Fibroblast of the aortic adventitia (primary cell): ENCODE measurements at places on chromosomes 4 and X.

DNA sequence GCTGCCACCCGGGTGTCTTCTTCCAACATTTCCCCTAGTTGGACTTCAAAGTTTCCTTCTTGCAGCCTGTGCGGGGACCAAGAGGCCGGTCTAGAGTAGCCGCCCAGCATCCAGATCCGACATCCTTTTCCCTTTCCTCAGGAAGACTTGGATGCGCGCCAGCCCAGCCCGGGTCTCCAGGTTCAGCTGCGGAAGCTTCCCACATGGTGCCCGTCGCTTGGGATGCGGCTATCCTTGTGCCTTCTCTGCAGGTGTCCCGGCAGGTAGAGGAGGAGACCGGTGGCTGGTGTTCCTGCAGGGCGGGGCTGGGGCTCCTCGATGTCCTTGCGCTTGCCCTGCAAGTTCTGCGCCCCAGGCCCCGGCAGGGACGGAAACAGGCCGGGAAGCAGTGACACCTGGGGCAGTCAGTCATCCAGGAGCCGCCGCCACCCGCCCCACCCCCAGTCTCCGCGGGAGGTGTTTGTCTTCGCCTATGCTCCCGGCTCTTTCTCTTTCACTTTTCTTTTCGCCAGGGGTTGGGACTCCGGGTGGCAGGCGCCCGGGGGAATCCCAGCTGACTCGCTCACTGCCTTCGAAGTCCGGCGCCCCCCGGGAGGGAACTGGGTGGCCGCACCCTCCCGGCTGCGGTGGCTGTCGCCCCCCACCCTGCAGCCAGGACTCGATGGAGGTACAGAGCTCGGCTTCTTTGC is at the start of gene IL15:
IL15 (plus strand) TSS at position 502 of the 689 bp plus-strand sequence. CDS start 82,882 bp downstream, outside the sequence.
- peak; percentile 45 for DNase-seq

DNA sequence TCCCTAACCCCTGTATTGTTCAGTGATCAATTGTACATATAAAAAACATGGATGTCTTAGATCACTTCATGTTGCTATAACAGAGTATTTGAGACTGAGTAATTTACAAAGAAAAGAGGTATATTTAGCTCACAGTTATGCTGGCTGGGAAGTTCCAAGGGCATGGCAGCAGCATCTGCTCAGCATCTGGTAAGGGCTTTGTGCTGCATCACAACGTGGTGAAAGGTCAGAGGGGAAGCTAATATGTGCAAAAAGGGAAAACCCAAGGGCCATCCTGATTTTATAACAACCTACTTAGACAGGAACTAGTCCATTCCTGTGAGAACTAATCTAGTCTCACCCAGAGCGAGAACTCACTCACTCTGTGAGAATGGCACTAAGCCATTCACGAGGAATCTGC is 128.2 kb upstream of the OTUD4 start:
- no peak for DNase-seq

- peak; percentile 2 for DNase-seq
These were observed 38.0 kb downstream of the MAGEE2 start for GRCh38 chrX:75746891-75747639.

- no peak for DNase-seq
These were observed 30.3 kb downstream of the SULT1E1 start for GRCh38 chr4:69829678-69830077.

- no peak for DNase-seq
These were observed 41.8 kb upstream of the MAGED1 start for GRCh38 chrX:51851507-51852085.

DNA sequence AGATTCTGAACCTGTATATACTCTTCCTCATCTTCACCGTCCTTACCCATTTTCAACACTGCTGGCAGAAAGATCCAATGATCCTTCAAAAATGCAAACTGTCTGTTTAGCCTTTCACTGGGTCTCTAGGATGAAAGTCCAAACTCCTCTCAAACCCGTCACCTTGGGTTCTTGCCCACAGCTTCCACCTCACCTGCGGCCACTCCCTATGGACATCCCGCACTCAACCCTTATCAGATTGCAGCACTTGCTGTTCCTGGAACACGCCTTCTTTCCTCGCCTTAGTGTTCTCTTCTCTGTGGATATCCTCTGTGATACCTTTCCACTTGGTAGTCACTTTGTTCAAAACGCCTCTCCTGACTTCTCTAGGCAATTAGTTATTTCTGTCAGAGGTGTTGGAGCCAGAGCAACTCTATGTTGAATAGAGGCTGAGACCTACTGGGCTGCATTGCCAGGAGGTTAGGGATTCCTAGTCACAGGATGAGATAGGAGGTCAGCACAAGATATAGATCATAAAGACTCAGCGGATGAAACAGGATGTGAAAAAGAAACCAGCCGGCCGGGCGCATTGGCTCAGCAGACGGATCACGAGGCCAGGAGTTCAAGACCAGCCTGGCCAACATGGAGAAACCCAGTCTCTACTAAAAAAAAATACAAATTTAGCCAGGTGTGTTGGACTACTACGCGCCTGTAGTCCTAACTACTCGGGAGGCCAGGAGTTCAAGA is 4.2 kb upstream of the NOCT start:
- no peak for DNase-seq

- DNase-seq: peak; percentile 10
These were observed 89.4 kb upstream of the IL13RA1 start for GRCh38 chrX:118637997-118638396.

- no peak for DNase-seq
These were observed 317.0 kb upstream of the ANXA10 start for GRCh38 chr4:167775375-167775774.

GRCh38 chr4:175944126-175944910 is 121.3 kb upstream of the WDR17 start:
- DNase-seq: no peak

DNA sequence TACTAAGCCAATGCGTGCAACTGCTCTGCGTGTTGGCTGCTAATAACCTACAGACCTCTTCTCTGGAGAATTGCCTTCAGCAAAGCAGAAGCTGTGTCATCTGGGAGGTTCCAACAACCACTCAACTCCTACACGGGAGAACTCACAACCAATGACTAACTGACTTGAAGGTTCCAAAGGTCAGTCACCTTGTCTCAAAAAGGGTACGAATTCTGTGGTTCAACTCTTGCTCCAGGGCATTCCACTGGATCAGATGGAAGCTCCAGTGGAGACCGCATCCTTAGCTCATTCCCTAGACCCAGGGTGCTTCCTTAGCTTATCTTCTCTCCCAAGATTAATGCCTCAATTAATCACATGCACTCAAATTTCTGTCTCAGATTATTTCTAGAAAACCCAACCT is 222.7 kb downstream of the CHIC2 start:
- DNase-seq: no peak

DNA sequence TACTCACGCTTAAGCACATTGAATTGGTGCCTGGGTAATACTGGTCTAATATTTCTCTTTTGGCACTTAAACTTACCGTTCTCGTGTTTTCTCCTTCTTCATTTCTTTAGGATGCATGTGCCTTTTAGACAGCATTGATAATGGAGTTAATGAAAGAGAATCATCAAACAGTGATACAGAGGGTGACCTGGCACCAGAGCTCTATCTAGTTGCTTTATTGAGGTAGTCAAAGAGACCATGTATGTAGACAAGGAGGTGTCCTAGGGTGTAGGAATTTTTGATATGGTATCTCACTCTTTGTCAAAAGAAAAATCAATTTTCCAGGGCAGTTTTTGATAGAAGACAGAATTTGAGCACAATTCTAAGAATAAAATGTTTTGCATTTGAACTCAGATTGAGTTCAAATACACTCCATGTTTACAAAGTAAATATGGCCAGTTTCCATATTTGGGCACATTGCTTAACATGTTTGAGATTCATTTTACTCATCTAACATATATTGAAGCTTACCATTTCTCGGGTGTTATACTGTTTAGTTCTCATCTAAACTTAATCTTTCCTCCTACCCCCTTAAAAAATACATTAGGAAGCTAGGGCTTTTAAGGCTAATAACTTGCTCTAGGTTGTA is 92.0 kb downstream of the WWC2 start:
- DNase-seq: no peak

- DNase-seq: no peak
These were observed 228.5 kb upstream of the RASGEF1B start for GRCh38 chr4:81700189-81700588.

- DNase-seq: no peak
These were observed 10.4 kb upstream of the SLC7A11 start for GRCh38 chr4:138252551-138252950.

DNA sequence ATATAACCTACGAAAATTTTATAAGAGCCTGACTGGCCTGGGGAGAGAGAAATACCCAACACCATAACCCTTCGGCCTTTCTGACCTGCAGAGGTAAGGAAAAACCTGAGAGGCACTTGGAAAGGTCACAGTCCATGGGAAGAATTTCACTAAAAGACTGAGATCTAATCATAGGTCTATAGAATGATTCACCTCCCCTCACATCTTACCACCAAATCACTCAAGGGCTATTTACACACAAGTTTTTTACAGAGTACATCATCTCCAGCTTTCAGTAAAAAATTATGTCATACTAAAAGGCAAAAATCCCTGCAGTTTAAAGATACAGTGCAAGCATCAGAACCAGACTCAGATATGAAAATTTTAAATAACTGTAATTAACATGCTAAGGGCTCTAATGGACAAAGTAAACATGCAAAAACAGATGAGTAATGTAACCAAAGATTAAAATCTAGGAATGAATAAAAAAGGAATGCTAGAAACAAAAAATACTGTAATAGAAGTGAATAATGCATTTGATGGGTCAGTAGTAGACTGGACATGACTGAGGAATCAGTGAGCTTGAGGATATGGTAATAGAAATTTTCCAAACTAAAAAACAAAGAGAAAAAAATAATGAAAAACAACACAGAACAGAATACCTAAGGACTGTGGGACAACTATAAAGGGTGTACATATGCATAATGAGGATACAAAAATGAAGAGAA is 32.1 kb upstream of the SLC16A2 start:
- no peak for DNase-seq

DNA sequence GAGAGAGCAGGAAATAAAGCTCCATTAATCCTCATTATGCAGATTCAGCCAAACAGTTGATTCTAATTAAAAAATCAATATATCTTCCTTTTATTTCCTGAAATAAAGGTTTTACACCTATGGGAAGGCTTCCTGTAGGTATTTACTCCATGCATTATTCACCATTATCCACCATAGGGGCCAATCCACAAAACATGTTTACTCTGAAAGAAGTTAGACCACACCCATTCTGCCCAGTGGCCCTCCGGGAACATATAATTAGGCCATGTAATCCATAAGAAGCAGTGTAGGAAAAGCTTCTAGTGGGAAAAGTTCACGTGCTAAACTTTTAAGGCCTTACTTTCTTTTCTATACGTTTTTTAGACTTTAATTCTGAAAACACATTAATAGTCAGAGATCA is 57.7 kb downstream of the SAT1 start:
- DNase-seq: no peak
